ENCODE measurements at places on chromosomes 16 and 17.

GRCh38 chr16:30778549-30779244, 8.3 kb downstream of the ZNF629 start:
- DNase-seq, result no peak

DNA sequence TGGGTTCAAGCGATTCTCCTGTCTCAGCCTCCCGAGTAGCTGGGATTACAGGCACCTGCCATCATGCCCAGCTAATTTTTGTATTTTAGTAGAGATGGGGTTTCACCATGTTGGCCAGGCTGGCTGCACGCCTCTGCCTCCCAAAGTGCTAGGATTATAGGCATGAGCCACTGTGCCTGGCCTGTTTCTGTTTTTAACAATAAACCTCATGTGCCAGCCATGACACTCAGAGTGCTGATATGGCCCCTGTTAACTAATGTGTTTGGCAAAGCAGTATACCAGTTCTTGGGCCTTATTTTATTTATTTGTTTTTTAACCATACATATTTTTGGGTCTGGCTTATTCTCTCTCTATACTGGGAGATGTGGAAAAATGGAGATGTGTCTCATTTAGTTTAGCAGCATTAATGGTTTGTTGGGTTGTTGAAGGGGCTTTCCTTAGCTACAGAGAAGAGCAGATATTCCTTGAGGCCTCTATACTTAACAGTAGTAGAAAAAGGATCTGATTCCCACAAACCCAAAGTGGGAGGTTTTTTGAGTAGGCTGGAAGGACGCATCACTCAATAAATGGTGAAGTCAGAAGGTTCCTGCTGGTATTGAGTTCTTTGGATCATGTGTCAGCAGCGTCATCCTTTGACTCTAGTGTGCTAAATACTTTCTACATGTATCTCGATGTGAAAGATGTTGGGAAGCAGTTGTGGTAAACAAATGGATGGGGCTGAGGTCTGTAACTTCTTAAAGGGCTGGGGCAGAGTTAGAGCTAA, 16.2 kb upstream of the CDK5R1 start:
- no peak for DNase-seq

DNA sequence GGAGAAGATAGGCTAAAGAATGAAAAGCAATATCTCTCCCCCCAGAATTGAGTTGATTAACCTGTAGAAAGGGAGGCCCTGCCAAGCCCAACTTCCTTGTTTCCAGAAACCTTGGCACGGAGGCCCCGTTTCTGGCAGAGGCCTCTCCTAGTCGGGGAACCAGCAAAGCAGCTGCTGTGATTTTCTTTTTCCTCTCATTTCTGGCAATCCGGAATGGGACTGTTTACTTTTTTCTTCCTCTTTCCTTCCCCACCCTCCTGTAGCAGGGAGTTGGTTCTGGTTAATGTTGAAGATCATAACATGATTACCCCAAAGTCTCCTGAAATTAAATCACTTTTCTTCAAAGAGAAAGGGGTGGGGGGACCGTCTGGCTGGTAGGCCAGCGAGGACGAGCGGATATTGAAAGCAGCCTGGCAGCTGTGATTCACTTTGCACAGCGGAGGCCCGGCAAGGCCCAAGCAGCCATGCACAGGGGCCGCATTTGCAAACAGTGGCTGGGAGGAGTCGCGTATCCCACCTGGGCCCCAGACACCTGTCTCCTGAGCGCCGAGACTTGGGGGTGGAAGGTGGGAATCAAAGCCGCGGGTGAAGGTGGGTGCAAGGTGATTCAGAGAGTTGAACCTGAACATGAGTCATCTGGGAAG, 51.5 kb downstream of the NTN1 start:
- no peak for DNase-seq

DNA sequence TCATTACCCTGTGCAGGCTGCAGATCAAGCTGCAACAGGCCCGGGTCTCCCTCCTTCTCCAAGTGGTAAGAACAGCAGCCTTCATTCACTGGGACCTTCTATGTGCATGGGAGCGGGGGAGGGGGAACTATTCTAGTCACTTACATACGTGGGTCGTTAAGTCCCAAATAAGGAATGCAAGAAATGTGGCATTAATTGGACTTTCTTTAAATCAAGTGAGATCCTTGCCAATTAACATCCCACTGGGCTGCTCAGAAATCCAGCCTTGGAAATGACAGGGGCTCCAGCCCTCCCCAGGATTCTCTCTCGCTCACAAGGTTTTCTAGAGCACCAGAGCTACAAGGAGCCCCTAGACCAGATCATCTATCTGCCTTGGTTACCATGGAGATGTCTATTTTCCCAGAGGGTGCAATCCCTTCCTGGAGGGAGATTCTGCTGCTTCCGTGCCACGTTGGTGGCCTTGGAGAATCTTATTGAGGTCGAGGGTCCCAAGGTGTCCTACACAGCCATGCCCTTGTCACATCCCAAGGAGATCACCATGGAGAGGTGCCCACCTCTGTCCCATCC, 5.2 kb upstream of the EIF1 start:
- DNase-seq, result no peak

DNA sequence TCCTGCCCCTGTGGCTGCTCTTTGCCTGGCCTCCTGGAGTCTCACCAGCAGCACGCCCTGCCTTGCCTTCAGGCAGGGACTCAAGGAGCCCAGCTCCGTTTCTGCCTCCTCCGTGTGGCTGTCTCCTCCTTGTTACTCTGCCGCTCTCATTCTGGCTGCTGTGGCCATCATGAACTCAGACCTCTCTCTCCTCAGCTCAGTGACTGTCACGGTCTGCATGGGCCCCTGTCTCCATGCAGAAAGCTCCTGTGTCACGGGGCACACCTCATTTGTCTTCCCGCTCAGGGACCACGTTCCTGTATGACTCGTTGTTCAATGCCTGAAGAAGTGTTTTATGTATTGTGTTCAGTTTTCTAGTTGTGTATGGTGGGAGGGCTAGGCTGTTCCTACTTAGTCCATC, 25.3 kb downstream of the RPTOR start:
- no peak for DNase-seq

DNA sequence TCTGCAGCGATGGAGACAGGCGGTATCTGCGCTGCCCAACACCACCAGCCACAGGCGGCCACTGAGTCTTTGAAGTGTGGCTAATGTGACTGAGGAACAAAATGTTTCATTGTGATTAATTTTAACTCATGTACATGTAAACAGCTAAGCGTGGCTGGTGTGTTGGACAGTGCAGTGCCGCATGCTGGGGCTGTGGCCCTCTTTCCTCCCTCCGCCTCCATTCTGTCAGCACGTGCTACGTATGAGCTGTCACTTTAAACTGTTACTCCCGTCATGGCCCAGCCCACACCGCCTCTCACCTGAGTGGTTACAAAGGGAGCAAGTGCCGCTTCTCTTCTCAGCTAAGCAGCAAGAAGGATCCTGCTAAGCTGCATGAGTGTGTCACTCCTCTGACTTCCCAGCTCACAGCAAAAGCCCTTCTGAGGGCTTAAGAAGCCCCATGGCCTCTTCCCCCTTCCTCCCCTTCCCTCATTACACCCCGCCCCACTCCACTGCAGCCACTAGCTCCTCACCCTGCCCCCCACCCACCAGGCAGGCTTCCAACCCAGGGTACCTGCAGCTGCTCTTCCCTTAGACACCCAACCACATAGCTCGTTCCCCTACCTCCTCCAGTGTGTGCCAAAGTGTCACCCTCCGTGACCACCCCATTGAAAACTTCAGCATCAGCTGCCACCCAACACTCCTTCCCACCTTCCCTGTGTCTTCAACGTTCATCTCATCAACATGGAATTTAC, 15.0 kb downstream of the HASPIN start:
- no peak for DNase-seq

DNA sequence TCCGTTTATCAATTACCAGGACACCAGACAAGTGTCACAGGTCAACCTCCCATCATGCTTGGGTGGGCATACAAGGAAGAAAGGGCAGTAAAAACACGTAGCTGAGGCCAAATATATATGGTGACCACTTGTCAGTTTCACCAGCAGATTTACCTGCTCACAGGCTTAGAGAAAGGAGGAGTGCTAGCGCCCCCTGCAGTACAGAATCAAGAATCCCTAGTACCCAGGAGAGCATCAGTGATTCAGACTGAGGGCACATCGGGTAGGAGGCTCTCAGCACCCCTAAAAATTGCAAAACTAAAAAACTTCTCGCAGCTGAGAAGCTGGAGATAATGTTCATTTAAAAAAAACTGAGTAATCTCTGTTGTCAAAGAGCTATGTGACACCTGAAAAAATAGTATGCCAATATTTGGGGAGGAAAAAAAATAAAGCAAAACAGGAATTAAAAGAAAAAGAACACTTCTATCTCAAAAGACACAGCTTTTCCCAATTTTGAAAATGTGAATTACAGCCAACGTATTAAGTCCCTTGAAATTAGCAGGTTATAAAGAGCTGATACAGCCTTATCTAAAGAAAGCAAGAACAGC, 21.2 kb upstream of the MON1B start:
- peak; percentile 62 for DNase-seq

DNA sequence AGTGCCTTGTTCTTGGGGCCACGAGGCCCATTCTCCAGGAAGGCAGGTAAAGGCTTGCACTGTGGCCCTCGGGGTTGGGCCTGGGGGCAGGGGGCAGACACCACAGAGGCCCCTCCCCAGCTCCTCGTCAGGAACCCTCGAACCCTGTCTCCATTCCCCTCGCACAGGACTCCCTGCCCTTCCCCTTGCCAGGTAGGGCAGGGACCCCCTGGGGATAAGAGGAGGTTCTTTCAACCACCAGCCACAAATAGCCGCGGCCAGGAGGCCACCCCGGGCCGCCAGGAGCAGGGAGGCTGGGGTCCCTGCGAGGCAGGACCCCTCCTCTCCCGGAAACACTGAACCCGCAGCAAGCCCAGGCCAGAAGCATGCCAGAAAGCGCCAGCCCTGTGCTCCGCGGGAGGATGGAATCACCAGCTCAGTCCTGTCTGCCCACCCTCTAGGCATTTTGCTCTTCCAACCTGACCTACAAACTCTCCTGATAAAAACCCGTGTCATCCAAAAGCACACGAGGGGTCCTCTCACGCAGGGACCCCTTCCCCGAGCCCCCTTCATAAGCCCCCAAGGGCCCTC, 45.6 kb downstream of the SLC47A1 start:
- no peak for DNase-seq

DNA sequence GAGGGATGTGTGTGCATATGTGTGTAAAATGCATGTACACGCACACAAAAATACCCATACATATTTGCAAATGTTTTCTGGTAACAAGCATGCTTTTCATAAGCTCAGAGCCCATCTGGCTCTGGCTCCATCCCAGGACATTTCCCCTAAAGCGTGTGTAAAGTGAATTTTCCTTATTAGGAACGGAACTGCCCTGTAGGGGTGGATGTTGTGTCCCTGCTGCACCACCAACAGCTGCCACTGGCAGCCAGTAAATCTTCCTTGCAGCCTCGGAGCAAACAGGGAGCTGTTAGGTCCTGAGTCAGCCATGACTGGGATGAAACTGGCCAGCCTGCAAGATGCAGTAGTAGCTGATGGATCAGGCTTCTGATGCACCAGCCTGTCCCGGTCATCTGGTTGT, 393.5 kb downstream of the UTP18 start:
- no peak for DNase-seq

- peak; percentile 43 for DNase-seq
These were observed 5.4 kb downstream of the ATPAF2 start for GRCh38 chr17:18033442-18034099.

- DNase-seq, result no peak
These were observed 5.4 kb downstream of the TNP2 start for GRCh38 chr16:11263737-11264136.

DNA sequence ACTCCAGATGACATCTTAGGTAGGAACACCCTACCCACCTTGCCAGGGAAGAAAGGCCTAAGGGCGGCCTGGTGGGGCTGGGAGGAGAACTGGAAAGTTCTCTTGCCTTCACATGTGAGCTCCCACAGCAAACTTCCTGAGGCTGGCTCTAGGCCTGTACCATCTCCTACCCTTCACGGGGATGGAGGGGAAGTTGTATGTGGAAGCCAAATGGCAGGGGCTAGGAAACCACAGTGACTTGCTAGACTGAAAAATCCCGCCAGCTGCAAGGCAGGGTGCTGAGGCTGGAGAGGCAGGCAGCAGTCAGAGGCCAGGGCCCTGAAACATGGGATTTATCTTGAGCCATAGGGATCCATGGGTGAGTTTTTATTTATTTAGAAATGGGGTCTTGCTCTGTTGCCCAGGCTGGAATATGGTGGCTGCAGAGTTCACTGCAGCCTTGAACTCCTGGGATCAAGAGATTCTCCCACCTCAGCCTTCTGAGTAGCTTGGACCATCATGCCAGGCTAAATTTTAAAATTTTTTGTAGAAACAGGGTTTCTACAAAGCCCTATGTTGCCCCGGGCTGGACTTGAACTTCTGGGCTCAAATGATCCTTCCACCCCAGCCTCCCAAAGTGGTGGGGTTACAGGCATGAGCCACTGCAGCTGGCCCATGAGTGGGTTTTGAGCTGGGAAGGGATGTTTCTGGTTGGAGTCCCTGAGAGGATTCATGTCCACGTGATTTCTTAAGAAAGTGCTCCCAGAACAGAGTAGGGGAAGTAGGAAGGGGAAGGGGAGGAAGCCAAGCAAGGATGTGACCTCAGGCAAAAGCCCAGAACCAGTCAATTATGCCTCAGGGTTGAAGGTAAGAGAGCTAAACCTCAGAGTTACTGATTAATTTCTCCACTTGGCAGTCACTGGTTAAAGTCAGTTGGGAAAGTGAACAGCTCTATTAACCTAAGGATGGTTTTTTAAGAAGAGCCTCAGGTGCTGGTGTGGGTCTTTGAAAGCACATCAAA, 4.0 kb upstream of the KAT8 start:
- DNase-seq, result no peak

DNA sequence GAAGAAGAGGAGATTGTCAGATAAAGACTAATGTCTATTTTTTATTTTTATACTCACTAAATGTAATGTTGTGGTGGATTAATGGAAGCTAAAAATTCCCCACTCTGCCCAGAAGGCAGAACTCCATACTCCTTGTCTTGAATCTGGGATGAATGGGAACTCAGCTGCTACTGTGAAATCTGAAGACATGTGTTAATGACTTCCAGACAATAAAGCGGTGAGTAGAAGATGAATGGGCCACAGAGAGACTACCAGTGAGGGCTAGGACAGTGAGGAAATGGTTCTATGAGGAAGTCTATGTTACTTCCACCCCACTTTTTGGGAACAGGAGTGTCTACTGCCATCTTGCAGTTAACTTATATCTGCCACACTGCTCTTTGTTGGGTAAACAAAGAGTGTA, 726.9 kb downstream of the CDH8 start:
- no peak for DNase-seq

- peak; percentile 80 for DNase-seq
These were observed at the start of gene ZNF48 for GRCh38 chr16:30395155-30395991. TSS of gene ZNF48 (plus strand) at chr16:30395420. CDS start at chr16:30395795, 375 bp downstream.

Data from endothelial cell (in vitro differentiated cells).